HFFc6 (cell line): ENCODE measurements at places on chromosomes 3 and 15.

DNA sequence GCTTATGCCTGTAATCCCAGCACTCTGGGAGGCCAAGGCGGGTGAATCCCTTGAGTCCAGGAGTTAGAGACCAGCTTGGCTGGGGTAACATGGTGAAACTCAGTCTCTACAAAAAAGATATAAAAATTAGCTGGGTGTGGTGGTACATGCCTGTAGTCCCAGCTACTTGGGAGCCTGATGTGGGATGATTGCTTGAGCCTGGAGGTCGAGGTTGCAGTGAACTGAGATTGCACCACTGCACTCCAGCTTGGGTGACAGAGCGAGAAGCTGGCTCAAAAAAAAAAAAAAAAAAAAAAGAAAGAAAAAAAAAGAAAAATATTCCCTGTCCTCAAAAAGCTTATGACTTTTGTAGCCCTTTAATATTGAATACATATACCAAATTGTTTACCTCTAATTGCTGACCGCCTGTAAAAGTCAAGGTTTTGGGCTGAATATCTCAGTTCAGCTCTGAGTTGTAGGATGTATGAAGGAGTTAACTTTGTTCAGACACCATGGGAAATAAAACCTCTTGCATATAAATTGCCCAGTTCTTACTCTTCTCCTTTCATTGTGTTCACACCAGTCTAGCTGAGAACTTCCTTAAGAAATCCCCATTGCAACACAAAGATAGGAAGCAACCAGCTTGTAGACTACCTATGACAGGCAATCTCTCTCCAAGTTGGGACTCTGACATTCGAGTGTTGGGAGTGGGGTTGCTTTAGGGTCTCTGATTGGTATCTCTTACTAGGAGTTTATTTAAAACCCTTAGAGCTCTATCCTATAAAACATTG is 97.6 kb upstream of the RASGRP1 start:
- no peaks in the 10 kb centered on the region for H3K4me1 ChIP-seq
- no peaks in the 10 kb centered on the region for H3K36me3 ChIP-seq
- no peak for DNase-seq
- H3K27ac ChIP-seq: no peak overlapping the region
- peaks cover 41% of the 10 kb centered on the region for H3K27me3 ChIP-seq

DNA sequence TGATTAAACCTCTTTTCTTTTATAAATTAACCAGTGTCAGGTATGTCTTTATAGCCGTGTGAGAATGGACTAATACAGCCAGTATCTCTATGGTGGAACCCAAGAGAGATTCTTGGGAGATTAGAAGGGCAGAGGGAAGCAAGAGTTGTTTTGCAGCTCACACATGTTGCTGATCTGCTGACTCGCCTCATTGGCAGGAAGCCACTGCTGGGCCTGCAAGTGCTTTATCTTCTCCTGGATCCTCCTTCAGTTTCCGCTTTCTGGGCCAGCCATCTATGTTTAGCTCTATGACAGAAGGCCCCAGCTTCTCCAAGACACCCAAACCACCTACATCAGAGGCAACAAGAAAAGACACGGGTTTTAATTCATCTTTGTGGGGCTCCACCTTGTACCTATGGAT is 23.4 kb upstream of the GALNT15 start:
- H3K4me1 ChIP-seq: peaks cover 37% of the 10 kb centered on the region
- DNase-seq: no peak
- no peak overlapping the region for H3K27ac ChIP-seq

DNA sequence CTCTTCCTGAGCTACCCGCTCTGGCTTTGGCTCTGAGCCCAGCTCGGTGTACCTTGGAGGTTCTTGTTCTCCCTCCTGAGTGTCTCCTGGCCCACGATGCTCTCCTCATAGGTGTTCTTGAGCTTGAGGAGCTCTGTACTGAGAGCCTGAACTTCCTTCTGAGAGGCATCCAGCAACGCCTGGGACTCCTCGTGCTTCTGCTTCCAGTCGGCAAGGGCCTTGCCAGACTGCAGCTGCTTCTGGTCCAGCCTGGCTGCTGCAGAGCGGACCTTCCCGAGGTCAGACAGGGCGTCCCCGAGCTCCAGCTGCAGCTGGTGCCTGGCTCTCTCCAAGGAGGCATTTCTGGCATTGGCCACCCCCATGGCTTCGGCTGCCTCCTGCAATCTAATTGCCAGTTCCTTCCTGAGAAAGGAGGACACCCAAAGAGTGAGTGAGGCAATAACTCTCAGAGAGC is 99.8 kb downstream of the MYH15 start:
- H3K4me3 ChIP-seq: no peak overlapping the region
- peaks cover 39% of the 10 kb centered on the region for H3K4me1 ChIP-seq
- H3K36me3 ChIP-seq: no peaks in the 10 kb centered on the region
- H3K27ac ChIP-seq: no peak overlapping the region
- H3K27me3 ChIP-seq: peaks cover 2% of the 10 kb centered on the region; the same call in 1 of the 2 replicates
- no peak for DNase-seq

DNA sequence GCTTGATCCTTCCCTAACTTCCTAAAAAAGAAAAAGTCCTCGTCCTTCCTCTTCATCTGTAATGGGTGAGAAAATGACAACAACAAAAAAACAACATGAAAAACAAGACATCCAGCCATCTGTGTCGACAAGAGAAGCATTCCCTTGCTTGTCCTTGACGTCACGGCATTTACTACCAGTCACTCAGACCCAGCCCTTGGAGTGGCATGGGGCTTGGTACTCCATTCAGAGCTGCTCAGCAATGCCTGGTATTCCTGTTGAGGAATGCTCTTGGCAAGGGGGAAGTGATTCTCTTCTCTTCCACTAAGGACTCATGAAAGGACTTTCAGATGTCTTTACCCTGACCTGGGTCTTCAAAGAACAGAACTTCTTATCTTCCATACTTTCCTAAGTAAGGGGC is 339.7 kb upstream of the RASGRP1 start:
- no peak overlapping the region for H3K27ac ChIP-seq
- no peak for DNase-seq
- peaks cover 33% of the 10 kb centered on the region for H3K4me1 ChIP-seq
- H3K36me3 ChIP-seq: peaks cover 55% of the 10 kb centered on the region
- no peaks in the 10 kb centered on the region for H3K27me3 ChIP-seq
- H3K4me3 ChIP-seq: no peak overlapping the region; the same call in 1 of the 2 replicates

GRCh38 chr3:45499529-45499928 is 95.0 kb upstream of the LIMD1 start:
- H3K4me3 ChIP-seq: no peak overlapping the region
- H3K4me1 ChIP-seq: no peaks in the 10 kb centered on the region
- H3K27ac ChIP-seq: no peak overlapping the region

DNA sequence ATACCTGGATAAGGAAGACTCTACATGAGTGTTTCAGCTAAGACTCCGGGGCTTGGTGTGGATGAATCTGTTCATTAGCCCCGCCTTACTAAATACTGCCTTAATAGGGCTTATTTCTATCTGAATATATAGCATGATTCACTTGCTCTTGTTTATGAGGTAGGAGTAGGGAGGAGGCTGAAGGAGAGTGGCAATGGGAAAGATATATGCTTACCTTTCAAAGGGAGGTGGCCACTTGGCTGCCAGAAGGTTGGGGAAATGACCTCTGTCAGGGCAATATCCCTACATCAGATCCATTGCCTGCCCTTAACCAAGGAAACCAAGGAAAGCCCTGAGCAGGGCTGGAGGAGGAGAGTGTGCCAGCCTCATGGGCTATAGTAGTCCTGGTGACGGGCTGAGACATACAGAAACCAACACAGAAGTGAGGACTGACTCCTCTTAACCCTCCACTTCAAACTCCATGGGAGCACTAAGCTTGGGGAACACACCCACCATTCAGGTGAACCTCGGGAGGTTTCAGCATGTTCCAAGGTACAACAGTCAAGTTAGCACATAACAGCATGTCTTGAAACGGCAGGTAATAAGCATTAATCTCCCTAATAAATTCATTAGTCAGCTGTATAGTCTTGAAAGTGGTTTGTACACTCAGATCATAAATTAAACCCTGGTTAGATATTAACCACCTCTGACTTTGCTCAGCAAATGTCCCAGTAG is 80.1 kb downstream of the EOMES start:
- no peaks in the 10 kb centered on the region for H3K27me3 ChIP-seq
- no peaks in the 10 kb centered on the region for H3K36me3 ChIP-seq
- no peak for DNase-seq
- H3K27ac ChIP-seq: no peak overlapping the region
- peaks cover 28% of the 10 kb centered on the region for H3K4me1 ChIP-seq

GRCh38 chr3:82745544-82745943 is 984.1 kb upstream of the GBE1 start:
- no peak overlapping the region for H3K4me3 ChIP-seq
- no peaks in the 10 kb centered on the region for H3K4me1 ChIP-seq
- peaks cover 1% of the 10 kb centered on the region; the same call in 1 of the 2 replicates for H3K27me3 ChIP-seq
- no peaks in the 10 kb centered on the region for H3K36me3 ChIP-seq
